Activated T-helper 1 cell treated with Interleukin-2 at 50 U/mL for 16 hours (primary cell): ENCODE measurements at places on chromosomes 5 and 9.
A peak's percentile ranks its signal among the peaks of the same experiment; 100 is the strongest.

- DNase-seq = no peak
Observed at GRCh38 chr9:136733611-136734010, 9.1 kb downstream of the LCN10 start.

DNA sequence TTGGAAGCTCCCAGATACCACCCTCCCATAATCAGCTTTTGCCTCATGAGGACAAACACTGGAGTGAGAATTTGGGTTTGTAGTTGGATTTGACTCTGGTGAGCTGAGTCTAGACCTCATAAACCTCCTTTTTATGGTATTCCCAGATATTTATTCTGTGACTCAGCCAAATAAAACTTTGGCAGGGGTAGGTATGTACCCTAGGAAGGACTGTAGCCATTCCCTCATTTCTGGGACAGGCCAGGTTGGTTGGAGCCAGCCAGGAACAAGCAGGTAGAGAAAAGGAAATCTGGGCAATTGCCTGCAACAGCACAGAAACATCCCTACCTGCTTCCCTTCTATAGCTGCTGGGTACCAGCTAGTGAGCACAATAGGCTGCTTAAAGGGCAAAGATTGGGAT is 19.4 kb downstream of the ENHO start:
- DNase-seq = no peak

- peak; percentile 31 for DNase-seq
Observed at GRCh38 chr5:170297589-170298462, at the start of gene LCP2. Gene LCP2, minus strand, starts transcription at chr5:170297777. Its CDS starts 166 bp downstream, at chr5:170297611.

- no peak for DNase-seq
Observed at GRCh38 chr5:107531308-107531707, 139.4 kb downstream of the EFNA5 start.

DNA sequence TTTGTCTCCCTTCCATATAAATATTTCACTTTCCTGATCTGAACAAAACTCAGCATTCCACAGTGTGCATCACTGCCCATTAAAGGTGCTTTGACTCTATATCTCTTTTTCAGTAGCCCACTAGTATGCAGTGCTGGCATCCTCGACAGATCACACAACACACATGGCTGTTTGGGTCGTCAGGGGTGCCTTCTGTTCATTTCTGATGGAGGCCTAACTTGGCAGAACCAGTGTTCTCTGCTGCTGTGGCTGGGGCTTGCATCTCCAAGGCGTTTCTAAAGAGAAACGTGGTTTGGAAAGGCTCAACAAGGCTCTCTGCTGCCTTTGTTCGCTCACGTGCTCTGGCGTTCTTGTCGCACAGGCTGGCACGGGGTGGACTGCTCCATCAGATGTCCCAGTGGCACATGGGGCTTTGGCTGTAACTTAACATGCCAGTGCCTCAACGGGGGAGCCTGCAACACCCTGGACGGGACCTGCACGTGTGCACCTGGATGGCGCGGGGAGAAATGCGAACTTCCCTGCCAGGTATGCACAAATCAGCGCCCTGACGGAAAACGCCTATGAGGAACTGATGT is 97.7 kb upstream of the PRRC1 start:
- no peak for DNase-seq

- no peak for DNase-seq
Observed at GRCh38 chr9:28155671-28156070, 582.4 kb upstream of the C9orf72 start.

DNA sequence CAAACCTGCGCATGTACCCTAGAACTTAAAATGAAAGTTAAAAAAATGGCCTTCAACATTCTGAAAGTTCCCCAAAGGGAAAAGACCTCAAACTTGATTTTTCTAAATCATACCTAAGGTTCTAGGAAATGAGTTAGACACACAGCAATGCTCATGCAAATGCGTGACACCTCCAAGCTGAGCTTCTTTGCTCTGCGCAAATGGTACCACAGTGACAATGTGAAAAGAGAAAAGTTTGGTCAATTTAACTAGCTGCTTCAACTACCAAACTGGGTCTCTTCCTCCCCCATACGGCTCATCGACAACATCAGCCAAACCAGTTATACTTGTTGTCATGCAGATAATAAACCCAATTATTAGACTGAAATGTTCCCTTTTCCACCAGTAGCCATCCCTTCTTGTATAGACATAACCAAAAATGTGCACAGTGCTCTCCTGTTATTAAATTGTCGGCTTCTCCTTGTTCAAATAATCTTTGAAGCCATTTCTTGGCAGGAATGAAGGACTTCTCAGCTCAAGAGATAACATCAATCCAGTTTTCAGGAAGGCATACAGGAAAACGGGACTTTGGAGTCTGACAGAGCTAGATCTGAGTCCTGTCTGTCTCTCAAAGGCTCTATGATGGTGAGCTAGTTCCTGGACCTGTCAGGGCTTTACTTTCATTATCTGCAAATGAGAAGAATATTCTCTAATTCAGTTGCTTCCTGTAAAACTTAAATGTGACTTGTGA is 185.6 kb upstream of the NR3C1 start:
- DNase-seq = no peak

GRCh38 chr9:14906644-14907359 is 3.4 kb downstream of the FREM1 start:
- no peak for DNase-seq

DNA sequence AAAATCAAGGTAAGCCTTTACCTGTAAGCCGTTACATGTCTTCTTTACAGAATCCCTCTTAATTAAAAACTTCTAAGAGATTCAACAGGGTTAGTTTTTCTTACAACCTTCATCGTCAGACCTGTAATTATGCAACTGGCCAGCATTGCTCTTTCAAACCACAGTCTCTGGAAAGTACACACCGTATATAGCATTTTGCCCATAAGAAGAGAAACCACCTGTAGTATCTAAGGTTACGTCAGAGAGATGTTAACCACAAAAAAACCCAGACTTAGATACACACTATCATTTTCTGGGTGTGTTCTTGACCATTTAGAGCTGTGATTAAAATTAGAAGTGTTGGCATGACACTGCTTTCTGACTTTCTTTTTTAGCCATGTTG is 140.0 kb downstream of the MUSK start:
- DNase-seq = no peak

GRCh38 chr5:161157925-161158324 is 305.9 kb upstream of the ATP10B start:
- no peak for DNase-seq

DNA sequence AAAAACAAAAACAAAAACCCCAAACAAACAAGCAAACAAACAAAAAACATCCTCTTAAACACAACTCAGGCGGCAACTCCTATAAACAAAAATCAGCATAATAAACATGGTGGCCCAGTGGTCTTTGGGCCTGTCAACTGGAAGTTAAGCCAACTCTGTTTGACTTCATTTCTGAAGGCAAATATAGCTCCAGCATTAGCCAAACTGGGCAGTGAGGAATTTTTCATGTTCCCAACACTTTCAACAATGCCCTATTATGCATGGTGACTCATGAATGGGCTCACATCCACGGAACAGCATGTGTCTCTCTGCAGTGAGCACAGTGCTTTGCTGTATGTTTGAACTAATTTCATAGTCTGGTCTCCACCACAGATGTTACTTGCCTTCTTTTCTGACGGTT is 143.9 kb upstream of the STC2 start:
- DNase-seq = no peak

DNA sequence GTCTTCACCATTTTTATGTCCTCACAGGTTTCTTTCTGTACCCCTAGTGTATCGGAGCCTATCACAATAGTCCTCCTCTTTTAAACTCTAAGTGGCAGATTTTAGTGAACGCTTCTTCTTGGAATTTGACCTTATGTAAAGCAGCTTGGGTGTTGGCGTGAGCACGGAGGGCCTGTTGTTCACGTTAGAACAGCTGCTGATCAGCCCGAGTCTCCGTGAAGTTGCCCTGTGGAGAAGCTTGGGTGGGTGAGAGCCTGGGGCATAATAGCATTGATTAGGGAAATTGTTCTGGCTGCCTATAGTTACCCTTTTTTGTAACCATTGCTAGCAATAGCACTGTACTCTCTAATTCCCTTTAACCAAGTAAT is 167.0 kb upstream of the OTULINL start:
- DNase-seq = no peak

DNA sequence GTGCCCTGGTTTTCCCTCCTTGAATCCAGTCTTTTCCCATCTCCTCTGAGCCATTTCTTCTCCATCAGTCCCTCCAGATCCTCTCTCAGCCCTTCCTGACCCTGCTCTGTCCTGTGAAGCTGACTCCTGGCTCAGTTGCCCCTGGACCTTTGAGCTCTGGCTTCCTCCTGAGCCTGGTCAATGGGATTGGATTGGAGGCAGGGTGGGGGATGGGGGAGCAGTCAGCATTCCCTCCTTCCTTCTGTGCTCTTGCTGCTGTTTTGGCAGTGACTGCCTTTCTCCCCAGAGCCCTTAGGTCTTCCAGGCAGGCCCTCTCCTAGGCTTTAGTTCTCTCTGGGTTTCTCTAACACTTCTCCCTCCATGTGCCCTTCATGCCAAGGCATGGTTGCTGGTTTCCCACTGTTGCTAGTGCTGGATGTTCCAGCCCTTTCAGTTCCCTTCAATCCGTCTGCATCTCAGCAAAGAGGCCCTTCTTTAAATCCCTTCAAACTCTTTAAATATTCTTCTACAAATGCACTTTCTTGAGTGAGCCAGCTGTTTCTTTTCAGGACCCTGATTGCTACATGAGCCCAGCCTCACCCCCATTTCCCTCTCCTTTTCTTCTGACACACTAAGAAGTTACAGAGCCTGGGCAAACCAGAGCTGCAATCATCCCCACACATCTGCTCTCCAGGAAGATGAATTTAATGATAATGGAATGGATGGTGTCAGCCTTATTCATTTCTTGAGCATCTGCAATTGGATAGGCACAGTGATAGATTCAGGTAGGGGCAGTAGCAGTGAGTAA is 2.2 kb downstream of the TNFSF15 start:
- no peak for DNase-seq

DNA sequence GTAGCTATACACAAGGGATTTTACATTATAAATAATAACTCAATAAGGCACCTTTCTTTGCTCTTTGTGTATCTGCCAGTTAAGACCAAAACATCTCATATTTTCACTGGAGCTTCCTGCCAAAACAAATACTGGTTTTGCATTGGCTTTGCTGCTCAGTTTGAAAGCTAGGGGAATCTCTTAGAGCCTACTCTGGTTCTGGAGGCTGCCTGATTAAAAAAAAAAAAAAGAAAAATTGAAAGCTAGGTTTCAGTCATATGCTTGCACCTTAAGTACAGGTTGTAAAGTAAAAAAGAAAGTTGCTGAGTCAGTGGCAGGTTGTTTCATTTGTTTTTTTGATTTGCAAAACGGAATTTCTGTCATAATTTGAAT is 2.3 kb downstream of the DENND4C start:
- no peak for DNase-seq

DNA sequence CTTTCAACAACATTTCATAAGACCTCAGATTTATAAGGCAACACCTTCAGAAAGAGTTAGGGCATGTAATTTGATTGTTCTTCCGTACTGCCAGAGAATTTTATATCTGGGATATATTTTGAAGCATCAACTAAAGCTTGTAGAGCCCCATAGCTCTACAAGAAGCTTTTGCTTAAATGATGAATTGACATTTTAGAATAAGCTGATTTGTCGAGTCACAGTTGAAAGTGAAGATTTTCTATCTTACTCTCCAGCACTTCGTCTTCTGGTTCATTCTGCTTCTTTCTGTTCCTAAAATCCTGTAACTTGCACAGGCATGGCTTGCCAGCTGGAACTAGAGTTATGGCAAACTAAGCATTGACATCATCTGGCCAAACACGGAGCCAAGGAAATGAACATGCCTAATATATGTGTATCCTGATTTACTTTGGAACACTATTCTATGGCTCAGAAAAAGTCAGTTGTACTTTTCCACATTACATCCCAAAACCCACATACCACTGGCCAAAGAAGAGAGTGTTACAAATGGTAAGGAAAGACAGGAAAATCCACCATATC is 68.6 kb upstream of the MAST4 start:
- DNase-seq = no peak

GRCh38 chr9:92770360-92770995 is 5.8 kb upstream of the BICD2 start:
- no peak for DNase-seq
